ENCODE measurements at places on chromosomes 11 and 22.

DNA sequence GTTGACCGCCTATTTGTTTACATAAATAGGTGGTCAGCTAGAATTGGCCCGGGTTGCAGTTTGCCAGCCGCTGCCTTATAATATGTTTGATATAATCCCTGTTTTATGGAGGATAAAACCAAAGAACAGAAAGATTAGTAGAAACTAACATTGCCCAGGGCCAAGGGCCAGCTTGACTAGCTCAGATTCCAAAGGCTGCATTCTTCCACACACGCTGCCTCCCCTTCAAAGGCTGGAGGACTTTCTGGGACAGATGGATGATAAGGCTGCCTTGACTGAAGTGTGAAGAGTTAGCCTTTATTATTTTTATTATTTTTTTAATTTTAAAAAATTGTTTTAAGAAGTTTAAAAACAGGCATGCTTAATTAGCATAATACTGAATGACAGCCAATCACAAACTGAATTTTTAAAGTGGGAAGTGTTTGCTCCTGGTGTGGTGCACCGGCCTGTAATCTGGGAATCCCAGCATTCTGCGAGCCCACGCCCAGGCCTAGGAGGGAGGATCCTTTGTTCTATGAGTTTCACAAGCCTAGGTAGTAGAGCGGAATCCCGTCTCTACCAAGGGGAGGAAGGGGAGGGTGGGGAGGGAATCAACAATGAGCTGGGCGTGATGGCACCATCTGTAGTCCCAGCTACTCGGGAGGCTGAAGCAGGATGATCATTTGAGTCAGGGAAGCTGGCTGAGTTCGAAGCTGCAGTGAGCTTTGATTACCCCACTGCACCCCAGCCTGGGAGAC is 114.9 kb downstream of the NAV2 start:
- DNase-seq, result no peak

- DNase-seq, result no peak
Measured at GRCh38 chr11:3092603-3093141, 35.4 kb upstream of the CARS1 start.

DNA sequence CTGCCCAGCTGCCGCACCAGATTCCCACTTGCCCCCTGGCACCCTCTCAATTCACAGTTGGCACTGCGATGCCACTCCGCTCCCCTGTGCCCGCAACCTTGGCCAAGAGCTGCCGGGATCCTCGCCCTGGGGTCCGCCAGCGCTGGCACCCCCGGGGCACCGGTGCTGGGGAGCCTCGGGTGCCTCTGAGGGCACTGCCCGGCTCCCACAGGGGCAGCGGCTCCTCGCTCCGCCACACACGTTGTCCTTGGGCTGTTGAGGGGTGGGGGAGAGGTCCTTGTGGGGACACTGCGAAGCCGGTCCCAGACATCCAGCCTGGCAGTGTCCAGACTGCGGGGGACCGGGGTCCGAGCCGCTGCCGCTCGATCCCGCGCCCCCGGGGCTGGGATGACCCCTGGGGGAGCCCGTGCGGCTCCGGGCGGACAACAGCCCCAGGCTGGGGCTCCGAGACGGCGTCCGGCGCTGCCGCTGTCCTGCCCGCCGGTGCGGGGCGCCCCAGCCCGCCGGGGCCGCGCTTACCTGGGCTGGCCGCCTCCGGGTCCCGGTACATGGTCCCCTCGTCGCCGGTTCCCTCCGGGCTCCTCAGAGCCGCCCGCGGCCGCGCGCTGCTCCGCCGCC is 496 bp downstream of the SYT7 start:
- DNase-seq, result no peak

DNA sequence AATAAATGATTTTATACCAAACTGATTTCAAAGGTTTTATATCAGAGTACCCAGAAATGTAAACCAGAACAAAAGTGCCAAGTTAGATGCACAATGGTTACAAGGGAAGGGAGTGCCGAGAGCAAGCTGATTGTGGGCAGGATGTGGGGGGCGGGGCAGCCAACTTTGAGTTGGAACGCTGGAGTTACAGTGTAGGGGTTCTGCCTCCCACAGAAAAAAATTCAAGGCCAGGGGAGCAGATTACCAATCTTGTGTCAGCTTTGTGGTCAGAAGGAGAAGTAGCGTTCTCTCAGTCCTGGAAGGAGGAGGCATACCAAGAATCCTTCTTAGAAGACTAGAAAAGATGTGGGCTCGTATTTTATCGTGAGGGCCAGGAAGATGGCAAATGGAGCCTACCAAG is 15.9 kb upstream of the POU2AF2 start:
- no peak for DNase-seq

DNA sequence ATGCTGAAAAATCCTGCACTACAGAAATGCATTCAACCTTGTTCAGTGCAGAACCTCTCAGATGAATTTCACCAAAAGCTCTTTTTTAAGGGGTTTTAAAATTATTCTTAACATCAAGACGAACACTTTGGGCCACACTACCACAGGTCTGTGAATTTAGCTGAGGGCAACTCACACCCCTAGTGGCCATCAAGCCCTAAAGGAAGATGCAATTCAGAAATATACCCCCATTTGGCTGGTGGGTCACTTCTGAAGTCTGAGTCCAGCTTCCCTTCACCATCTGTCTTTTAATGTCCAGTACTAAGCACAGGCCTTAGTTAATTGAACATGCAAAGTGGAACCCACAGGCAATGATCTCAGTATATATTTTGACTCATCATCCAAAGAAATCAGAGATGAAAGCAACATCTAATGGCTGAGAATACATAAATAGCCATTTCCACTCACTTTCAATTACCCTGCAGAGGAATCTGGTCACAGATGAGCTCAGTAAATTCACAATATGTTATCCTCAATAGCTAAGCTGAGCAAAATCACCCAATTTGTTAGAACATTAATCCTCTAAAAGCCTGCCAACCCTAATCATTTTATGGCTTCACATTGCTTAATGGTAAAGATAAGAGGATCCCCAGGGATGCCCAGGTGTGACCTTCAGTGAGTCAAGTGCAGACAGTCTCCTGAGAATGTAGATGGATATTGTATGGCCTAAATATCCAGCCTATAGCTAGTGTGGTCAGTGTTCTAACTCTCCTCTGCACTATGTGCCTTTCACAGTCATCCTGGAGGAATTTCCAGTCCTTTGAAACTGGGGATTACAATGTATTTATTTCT is 50.3 kb downstream of the FAM76B start:
- DNase-seq, result no peak

DNA sequence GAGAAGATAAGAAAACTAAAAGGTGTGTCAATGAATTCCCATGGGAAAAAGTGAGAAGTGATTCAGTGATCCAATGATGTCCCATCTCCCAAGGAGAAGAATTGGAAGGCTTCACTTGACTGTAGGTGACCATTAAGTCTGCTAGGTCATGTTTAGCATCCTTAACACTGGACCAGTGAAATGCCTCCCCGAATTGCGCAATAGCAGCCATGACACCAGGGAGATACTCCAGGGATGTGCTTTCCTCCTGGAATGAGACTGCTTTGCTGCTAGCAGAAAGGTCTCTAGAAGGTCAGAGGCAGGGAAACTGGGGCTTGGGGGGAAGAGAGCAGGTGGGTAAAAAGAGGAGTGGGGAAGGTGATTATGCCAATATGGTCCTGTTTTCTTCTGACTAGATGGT is 364.3 kb downstream of the OPCML start:
- DNase-seq, result no peak

GRCh38 chr11:116371146-116371545 is 401.6 kb downstream of the BUD13 start:
- no peak for DNase-seq

DNA sequence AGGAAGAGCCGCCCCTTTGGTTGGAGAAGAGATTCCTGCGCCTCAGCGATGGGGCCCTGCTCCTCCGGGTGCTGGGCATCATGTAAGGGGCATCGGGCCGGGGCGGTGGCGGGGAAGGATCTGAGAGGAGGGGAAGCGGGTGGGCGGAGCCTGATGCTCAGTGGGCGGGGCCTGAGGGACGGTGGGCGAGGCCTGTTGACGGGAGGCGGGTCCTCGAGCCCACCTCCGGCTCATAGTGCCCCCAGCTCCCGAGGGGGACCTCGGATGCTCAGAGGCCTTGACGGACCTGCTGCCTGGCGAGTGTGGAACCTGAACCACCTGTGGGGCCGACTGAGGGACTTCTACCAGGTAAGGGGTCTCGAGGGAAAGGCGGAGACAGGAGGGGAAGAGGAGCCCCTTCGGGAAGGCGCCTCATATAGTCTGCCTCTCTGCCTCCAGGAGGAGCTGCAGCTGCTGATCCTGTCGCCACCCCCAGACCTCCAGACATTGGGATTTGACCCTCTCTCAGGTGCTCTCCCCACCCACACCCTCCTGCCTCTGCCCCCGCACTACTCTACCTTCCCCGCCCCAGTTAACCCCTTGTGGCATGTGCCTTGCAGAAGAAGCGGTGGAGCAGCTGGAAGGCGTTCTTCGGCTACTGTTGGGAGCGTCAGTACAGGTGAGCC is 799 bp downstream of the CCDC88B start:
- peak; percentile 77 for DNase-seq

DNA sequence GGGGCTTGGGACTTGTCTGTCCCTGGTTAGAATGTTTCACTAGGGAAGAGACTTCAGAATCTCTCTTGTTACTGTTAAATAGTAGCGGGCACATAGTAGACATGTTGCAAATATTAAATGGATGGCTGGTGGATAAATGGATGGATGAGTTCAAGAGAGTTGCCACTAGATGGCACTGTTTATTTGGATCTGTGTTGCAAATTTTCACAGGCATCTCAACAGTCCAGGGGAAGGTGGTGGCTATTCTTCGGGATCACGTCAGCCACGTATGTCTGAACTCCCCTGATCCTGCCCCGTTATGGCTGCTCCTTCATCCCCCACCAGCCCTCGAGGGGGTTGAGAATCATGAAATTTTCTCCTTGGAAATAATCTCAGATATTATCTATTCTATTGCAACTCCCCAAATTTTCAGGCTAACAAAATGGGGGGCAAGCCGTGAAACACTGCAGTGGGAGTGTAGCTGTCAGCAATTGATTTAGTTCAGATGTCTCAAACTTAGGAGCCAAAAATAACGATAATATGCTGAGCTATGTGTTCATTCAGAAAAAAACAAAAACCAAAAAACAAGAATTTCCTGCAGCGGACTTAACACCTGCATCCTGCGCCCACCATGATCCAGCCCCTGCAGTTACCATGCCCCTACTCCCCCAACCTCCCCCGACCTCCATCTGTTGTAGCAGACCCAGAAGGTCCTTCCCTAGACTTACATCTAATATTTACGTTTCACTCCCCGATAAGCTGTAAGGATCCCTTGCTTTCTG is 29.1 kb upstream of the BIRC3 start:
- no peak for DNase-seq

Measured in T-helper 9 cell (primary cell).